ENCODE measurements at places on chromosomes 11 and 22. TPM values are rescaled to one million over a fixed set of nuclear protein-coding genes. Genes with fewer than 3 reads are reported as not detected.

The SCN3B gene
- polyA plus RNA-seq, result 2.5 TPM

The DCDC1 gene
- polyA plus RNA-seq, result 6.9 TPM

The OR4C5 gene
- polyA plus RNA-seq, result not detected

The BATF2 gene
- polyA plus RNA-seq, result 3.2 TPM

The CHRM1 gene
- polyA plus RNA-seq, result not detected

The GLB1L2 gene
- 24.7 TPM for polyA plus RNA-seq

The OR4X1 gene
- not detected for polyA plus RNA-seq

The SLC37A2 gene
- polyA plus RNA-seq, result 2.4 TPM

The SMTNL1 gene
- 0.47 TPM for polyA plus RNA-seq

The MS4A6A gene
- 14.2 TPM for polyA plus RNA-seq

The EMID1 gene
- 67.6 TPM for polyA plus RNA-seq

GRCh38 chr11:17781221-17781620 is 46.6 kb downstream of the KCNC1 start:
- DNase-seq, result no peak

- no peak for DNase-seq
Observed at GRCh38 chr11:13924801-13925327, 37.7 kb upstream of the SPON1 start.

DNA sequence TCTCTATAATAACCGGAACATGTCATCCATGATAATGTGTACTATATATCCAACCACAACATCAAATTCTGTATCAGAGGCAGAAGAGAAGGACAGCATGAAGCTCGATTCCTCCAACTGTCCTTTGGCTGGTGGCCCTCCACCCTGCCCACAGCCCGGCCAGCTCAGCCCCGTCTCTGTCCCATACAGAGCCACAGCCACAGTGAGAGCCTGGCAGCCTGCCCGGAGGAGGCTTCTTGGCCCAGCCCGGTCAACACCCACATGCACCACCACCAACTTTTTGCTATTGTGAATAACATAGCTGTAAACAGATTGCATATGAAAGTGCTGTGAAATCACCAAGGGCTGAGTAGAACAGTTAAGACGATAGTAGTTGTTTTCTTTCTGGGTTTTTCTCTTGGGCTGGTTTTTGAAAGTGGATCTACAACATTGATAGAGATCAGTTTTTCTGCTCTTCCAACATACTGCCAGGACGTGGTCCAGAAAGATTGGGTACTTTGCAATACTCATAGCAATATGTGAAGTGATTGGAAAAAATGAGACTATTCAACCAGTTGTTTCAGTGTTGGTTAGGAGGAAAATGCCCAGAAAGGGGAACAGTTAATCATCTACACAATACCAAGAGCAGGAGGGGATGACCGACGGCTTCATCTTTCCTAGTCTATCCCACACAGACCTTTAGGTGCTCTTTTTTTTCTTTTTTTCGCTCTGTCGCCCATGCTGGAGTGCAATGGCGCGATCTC is 6.9 kb upstream of the TUBA8 start:
- no peak for DNase-seq

- peak; percentile 63 for DNase-seq
Observed at GRCh38 chr11:114399490-114400215, 658 bp downstream of the C11orf71 start.

DNA sequence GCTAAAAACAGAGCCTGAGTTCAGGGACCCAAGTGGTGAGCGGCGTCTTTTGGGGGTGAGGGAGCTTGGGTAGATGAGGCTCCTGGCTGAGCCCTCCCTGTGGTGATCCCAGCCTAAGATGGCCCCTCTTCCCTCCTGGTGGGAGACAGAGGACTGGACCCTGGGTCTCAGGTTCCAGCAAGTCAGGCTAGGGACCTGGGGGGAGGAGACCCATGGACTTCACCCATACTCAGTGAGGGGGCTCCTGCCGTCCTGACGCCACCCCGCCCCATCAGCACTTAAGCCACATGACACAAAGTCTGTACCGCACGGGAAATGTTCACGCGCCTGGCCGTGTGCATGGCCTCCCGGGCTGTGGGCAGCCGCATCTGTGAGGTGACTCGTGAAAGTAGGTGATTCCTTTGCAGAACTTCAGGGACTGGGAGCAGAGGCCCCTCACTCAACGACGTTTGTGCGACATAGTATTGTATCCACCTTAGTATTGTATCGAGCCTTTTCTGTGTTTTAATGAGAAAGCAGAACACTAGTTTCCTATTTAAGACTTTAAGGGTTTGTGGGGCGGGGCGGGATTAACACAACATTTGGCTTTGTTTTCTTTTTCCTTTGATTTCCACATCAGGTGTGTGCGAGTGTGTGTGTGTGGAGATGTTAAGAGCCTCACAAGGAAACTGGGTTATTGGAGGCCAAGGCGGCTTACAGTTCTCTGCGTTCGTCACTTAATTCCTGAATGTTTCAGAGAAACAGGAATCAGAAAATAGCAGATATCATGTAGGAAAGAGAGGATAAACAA is 18.4 kb upstream of the TMEM191C start:
- no peak for DNase-seq

GRCh38 chr11:45000918-45001317 is 50.2 kb upstream of the TP53I11 start:
- DNase-seq, result no peak

DNA sequence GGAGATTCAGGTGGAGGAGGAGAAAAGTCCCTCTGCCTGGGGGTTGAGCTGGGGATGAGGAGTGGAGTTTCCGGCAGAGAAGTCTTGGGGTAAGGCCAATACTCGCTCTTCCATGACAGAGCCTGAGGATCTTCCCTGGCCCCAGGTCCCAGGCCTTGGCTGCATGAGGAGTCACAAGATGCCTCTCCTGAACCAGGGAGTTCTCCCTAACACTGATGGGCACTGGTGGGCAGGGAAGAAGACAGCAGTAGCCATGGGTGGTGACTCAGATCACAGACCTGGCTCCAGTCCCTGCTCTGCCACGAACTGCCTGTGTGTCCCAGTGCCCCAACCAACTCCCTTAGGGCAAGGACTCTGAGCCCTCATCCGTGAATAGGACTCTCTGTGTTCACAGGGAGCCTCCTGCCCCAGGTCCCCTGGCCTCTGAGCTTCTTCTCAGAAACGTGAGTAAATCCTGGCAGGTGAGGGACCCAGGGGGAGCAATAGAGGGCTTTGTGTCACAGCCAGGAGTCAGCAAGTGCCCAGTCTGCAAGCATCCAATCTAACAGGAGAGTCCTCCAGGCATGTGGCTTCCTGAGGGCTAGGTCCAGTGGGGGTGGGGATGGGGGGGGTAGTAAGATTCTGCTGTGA is 45.5 kb upstream of the FTH1 start:
- DNase-seq, result no peak

- DNase-seq, result no peak
Observed at GRCh38 chr11:128764424-128765095, 70.7 kb downstream of the FLI1 start.

DNA sequence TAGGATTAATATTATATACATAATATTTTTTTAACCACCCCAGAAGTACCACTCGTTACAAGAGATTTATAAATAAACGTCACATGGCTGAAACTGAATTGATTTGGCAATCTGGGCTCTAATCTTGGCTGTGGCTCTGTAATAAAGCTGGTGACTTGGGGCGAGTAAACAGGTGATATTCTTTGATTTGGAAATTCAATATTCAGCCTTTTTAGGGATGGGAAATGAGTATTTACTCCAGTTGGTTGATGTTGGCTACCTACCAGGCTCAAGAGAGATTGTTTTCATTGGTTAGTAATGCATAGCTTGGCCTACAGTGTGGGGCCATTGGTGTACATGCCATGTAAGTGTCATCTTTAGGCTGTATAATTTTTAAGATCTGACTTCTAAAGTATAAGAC is 117.7 kb upstream of the SORL1-AS1 start:
- no peak for DNase-seq

GRCh38 chr11:78341841-78342240 is 75.8 kb downstream of the GAB2 start:
- DNase-seq, result no peak

DNA sequence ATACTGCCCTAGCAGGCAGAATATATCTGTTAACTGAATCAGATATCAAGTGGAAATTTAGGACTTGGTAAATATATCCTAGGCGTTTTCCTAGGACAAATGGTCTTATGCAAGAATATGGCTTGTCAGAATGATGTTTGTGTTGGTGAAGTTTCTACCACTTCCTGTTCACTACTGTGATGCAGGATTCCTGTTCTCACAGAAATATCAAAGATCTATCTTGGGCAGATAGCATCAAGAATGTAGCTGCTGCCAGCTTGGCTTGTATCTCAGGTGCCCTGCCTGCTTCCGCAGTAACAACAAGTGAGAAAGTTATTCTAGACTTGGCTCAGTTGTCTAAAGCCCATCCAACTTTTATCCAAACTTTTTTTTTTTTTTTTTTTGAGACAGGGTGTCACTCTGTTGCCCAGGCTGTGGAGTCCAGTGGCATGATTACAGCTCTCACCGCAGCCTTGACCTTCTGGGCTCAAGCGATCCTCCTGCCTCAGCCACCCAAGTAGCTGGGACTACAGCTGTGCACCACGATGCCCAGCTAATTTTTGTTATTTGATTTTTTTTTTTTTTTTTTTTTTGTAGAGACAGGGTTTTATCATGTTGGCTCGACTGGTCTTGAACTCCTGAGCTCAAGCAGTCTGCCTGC is 61.3 kb downstream of the PPME1 start:
- no peak for DNase-seq

GRCh38 chr22:21631025-21631424 is 1.2 kb upstream of the YDJC start:
- no peak for DNase-seq

DNA sequence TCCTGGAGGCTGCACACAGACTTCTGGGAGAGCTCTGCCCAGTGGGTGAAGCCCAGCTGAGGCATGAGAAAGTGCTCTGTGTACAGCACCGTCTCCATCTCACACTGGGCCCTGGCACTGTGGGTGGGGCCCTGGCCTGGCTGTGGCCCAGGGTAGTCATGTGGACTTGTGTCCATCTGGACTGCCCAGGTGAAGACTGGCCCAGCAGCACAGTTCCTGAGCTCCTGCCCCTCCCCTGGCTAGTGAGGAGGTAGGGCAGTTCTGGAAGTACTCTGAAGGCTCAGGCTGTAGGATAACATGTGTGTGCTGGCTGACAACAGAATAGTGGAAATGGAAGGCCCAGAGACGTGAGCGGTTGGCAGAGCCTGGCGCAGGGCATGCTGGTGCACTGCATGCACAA is 35.4 kb downstream of the RSPH14 start:
- DNase-seq, result no peak

DNA sequence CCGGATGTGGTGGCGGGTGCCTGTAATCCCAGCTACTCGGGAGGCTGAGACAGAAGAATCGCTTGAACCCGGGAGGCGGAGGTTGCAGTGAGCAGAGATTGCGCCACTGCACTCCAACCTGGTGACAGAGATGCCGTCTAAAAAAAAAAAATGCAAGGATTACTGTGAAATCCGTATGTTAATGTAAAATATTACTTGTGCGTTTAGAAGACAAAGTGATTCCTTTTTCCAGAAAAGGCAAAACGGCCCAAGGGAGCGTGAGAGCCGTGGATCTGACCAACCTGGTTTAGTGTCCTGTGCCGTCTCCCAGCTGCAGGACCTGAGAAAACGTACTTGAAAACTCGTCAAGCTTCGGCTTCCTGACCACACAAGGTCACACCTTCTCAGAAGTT is 905 bp downstream of the HDHD5 start:
- no peak for DNase-seq

DNA sequence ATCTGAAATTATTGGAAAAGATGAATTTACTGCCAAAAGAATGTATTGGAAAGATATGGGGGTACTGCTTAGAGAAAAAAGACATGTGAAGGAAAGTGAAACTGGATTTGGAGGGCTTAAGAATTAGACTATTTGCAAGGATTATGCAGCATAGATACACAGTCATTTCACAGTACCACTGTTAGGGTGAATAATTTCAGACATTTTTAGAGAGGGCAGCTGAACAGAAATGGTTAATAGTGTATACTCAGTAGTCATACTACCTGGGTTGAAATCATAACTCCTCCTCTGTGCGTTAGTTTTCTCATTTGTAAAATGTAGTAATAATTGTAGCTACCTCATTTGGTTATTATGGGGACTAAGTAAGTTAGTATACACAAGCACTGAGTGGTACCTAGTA is 33.0 kb downstream of the GAS2 start:
- no peak for DNase-seq

DNA sequence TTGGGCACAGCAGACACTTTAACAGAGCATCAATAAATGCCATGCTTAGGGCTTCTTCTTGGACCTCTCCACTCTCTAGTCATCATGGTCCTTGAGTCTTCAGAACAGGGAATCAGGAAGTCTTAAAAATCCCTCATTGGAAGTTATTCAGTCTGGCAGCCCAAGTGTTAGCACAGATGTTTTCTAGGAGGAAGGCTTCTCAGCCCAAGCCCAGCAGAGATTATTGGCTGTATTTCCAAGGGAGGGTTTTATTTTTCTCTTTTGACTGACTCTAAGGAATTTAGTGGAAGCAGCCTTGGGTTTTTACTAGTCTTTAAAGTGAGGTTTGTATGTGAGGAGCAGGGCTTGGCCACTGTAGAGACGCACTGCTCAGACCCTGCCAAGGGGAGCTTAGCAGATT is 41.9 kb downstream of the CEP164 start:
- DNase-seq, result no peak

- peak; percentile 8 for DNase-seq
Observed at GRCh38 chr11:22130462-22131053, 62.3 kb upstream of the ANO5 start.
